Glomerular endothelial cell (primary cell): ENCODE measurements at places on chromosomes 3 and 15. TPM values are rescaled to one million over a fixed set of nuclear protein-coding genes. Genes with fewer than 3 reads are reported as not detected.

SCN11A gene
- 0.15 and 0.23 TPM in 2 replicates for total RNA-seq

NGLY1 gene
- total RNA-seq: 22.2 and 25.6 TPM in 2 replicates

ITIH4 gene
- 0.29 TPM in 1 of 2 replicates, not detected in the other for total RNA-seq

CMTM8 gene
- total RNA-seq: 2.7 and 5.6 TPM in 2 replicates

BFSP2 gene
- total RNA-seq: not detected in 2 replicates

BCL2A1 gene
- total RNA-seq: not detected in 2 replicates

SQOR gene
- 54.4 and 78.0 TPM in 2 replicates for total RNA-seq

CLDN18 gene
- total RNA-seq: not detected in 2 replicates

TLR9 gene
- total RNA-seq: not detected in 2 replicates

ADAMTSL3 gene
- 0.35 and 1.2 TPM in 2 replicates for total RNA-seq

PRR23B gene
- total RNA-seq: not detected in 2 replicates

SCAPER gene
- total RNA-seq: 13.8 and 18.9 TPM in 2 replicates

ADAMTS17 gene
- not detected in 2 replicates for total RNA-seq

BHLHE40 gene
- total RNA-seq: 50.3 and 74.4 TPM in 2 replicates

DNASE1L3 gene
- 0.78 and 1.5 TPM in 2 replicates for total RNA-seq

PRSS50 gene
- not detected in 2 replicates for total RNA-seq
